Aorta (tissue), 5 donors: ENCODE measurements at places on chromosomes 5 and 9. TPM values are rescaled to one million over a fixed set of nuclear protein-coding genes. Genes with fewer than 3 reads are reported as not detected.

GRCh38 chr5:173981185-173981761, 7.7 kb upstream of the C5orf47 start:
- H3K4me3 ChIP-seq: no peak overlapping the region
- H3K36me3 ChIP-seq: no peaks in the 10 kb centered on the region
- H3K27ac ChIP-seq: no peak overlapping the region
- DNase-seq: no peak
- no peaks in the 10 kb centered on the region for H3K27me3 ChIP-seq

DNA sequence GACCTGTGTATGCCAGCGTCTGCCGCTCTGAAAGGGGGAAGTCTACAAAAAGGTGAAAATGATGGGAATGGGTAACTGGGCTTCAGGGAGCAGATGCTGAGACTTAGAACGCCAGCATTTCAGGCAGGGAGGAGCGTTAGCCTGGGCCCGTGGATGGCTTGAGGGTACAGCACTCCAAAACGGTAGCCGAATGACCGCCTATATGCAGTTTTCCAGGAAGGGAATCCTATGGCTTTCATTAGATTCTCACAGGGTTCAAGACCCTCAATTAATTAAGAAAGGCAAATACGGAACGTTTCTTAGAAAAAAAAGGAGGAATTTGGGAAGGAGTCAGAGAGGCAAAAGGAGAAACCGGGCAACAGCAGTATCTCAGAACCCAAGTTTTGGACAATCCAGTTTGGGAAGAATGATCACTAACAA, 639 bp downstream of the AMACR start:
- H3K27ac ChIP-seq: peak overlapping the region; percentile 84
- peaks cover 4% of the 10 kb centered on the region for H3K4me1 ChIP-seq

GRCh38 chr9:3830291-3830690, 304.5 kb upstream of the RFX3 start:
- H3K27ac ChIP-seq: no peak overlapping the region
- no peak for DNase-seq
- H3K27me3 ChIP-seq: no peaks in the 10 kb centered on the region
- no peak overlapping the region for H3K4me3 ChIP-seq
- no peaks in the 10 kb centered on the region for H3K4me1 ChIP-seq
- peaks cover 1% of the 10 kb centered on the region for H3K36me3 ChIP-seq

GRCh38 chr5:59439303-59439702, 454.2 kb downstream of the PDE4D start:
- no peak overlapping the region for H3K27ac ChIP-seq
- no peaks in the 10 kb centered on the region for H3K36me3 ChIP-seq
- no peak for DNase-seq
- H3K27me3 ChIP-seq: no peaks in the 10 kb centered on the region

DNA sequence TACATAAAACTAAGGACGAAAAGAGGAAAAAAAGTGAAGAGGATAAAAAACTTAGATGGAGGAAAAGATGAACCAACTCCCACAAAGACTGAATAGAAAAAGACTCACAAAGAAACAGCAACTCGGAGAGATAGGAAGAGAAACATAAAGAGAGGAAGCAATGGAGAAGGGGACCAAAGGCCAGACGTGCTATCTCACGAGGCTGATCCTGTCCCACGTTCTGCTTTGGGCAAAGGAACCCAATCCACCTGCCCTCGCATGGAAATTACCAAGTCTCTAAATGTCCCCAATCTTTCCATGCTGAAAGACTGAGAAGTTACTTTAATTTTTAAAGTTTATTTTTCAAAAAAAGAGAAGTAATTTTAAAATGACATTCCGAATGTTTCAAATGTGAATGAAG, 36.6 kb downstream of the TMEM245 start:
- no peaks in the 10 kb centered on the region for H3K27me3 ChIP-seq
- H3K36me3 ChIP-seq: peaks cover 2% of the 10 kb centered on the region
- no peak overlapping the region for H3K4me3 ChIP-seq
- DNase-seq: no peak
- no peaks in the 10 kb centered on the region for H3K4me1 ChIP-seq
- H3K27ac ChIP-seq: no peak overlapping the region

- H3K4me1 ChIP-seq: no peaks in the 10 kb centered on the region
- peaks cover 13% of the 10 kb centered on the region for H3K36me3 ChIP-seq
- DNase-seq: no peak
- no peak overlapping the region for H3K27ac ChIP-seq
- H3K27me3 ChIP-seq: no peaks in the 10 kb centered on the region
Measured at GRCh38 chr9:131454028-131454427, 48.7 kb upstream of the POMT1 start.

GRCh38 chr5:44321144-44321725, 68.0 kb downstream of the FGF10 start:
- no peak overlapping the region for H3K4me3 ChIP-seq
- H3K36me3 ChIP-seq: no peaks in the 10 kb centered on the region
- no peak overlapping the region for H3K27ac ChIP-seq
- no peaks in the 10 kb centered on the region for H3K27me3 ChIP-seq
- H3K4me1 ChIP-seq: no peaks in the 10 kb centered on the region

DNA sequence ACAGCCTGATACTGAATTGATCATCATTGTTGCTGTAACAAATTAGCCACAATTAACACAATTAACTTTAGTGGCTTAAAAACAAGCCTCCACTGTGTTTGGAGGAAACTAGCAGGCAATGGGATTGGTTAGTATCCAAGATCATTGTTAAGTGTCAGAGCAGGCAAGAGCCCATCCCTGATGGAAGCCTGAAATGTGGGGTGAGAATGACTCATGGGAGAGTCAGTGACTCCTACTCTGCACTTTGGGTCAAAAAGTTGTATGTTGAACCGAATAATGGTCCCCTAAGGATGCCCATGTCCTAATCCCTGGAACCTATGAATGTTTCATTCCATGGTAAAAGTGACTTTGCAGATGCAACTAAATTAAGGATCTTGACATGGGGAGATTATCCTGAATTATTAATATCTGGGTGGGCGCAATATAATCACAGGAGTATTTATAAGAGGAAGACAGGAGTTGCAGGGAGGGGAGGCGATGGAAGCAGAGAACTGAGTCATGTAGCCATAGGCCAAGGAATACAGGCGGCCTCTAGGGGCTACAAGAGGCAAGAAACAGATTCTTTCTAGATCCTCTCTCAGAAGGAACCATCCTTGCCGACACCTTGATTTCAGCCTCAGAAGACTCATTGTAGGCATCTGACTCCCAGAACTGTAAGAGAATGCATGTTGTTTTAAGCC, 28.8 kb downstream of the ALG2 start:
- no peaks in the 10 kb centered on the region for H3K4me1 ChIP-seq
- H3K27ac ChIP-seq: no peak overlapping the region
- no peak overlapping the region for H3K4me3 ChIP-seq
- H3K27me3 ChIP-seq: no peaks in the 10 kb centered on the region

DNA sequence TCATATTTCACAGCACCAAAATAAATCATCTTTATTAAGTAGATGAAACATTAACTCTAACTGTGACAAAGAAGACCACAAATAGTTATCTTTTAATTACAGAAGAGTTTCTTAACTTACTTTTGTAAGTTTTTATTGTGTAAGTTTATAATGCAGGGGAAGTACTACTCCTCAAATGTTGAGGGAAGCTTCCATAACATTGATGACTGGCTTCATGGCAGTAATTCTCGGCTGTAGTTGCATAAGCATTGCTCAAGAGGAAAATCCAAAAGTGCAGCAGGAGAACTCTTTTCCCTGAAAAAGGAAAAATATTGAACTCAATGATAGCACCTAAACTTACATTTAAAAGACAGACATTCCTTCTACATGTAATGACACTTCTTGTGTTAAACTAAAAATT, 4.6 kb downstream of the TSLP start:
- no peak for DNase-seq
- H3K36me3 ChIP-seq: no peaks in the 10 kb centered on the region
- no peak overlapping the region for H3K4me3 ChIP-seq

DNA sequence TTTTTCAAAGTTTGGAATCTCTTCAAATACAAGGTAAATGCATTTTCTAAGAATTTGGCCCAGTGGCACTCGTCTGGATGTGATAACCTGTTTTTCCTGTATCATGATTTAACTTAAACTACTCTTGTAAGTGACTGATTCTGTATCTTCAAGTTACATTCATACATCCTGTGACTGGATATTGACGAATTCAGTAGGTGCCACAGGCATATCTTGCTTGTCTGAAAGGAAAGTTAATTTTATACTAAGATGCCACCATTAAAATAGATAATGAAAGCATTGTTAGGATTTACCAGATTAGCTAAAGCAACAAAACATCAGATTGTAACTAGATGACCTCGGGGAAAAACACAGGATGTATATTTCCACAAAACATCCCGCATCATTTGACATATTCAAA, 175.3 kb upstream of the ZNF608 start:
- no peaks in the 10 kb centered on the region for H3K36me3 ChIP-seq
- no peak for DNase-seq
- peaks cover 3% of the 10 kb centered on the region for H3K4me1 ChIP-seq
- H3K27ac ChIP-seq: no peak overlapping the region

- no peaks in the 10 kb centered on the region for H3K36me3 ChIP-seq
- H3K4me1 ChIP-seq: no peaks in the 10 kb centered on the region
- no peak overlapping the region for H3K4me3 ChIP-seq
Measured at GRCh38 chr5:178423431-178423830, 166.8 kb downstream of the COL23A1 start.

DNA sequence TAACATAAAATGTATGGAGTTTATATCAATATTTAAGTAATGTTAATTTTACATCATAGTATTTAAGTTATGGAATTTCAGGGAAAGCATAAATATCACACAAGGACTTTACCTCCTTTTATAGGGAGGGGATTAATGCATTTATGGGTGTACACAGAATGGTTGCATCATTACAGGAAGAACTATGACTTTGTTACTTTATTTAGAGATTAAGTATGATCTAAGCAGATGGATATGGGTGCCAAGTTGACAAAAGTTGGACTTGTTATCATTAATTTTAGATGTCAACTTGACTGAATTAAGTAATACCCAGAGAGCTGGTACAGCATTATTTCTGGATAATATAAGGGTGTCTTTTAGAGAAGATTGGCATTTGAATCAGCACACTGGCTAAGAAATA, 160.5 kb upstream of the CDH10 start:
- no peak overlapping the region for H3K4me3 ChIP-seq
- H3K4me1 ChIP-seq: no peaks in the 10 kb centered on the region
- DNase-seq: no peak

GRCh38 chr9:71854811-71855210, 56.2 kb downstream of the ABHD17B start:
- H3K4me1 ChIP-seq: no peaks in the 10 kb centered on the region
- H3K27me3 ChIP-seq: no peaks in the 10 kb centered on the region
- no peaks in the 10 kb centered on the region for H3K36me3 ChIP-seq
- DNase-seq: no peak
- H3K27ac ChIP-seq: no peak overlapping the region

DNA sequence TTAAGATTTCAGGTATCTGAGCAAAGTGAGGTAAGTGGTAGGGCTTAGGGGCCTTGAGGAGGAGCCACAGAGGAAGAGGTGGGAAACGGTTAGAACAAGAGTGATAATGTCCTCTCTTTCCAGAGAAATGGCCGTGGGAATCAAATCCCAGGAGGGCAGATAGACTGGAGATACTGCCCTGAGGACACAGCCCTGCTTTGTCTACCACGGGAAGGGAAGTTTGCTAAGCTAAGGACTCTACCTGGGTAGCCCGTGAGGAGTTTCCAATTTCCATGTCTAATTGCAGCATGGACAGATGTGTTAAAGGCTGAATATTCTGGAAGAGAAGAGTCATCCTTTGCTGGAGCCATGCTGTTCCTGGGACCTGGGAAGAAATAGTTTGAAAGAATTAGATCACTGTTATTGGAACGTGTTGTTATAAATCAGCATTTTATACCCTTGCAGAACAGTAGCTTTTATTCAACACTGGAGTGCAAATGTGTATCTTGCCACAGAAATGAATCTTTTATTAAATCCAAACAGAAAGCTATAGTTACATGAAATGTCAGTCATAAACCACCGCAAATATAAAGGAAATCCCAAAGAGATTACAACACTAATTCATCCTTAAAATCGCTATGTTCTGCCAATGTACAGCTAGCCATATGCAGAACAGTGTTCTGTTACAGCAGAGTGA, 133.2 kb upstream of the LHFPL2 start:
- no peaks in the 10 kb centered on the region for H3K27me3 ChIP-seq
- no peak for DNase-seq
- H3K4me1 ChIP-seq: no peaks in the 10 kb centered on the region
- no peak overlapping the region for H3K4me3 ChIP-seq

- H3K4me1 ChIP-seq: peaks cover 38% of the 10 kb centered on the region
- H3K36me3 ChIP-seq: no peaks in the 10 kb centered on the region
- H3K4me3 ChIP-seq: no peak overlapping the region
Measured at GRCh38 chr9:35522187-35522586, 32.3 kb downstream of the RUSC2 start.

- peak; percentile 35 for DNase-seq
- no peak overlapping the region for H3K27ac ChIP-seq
- H3K36me3 ChIP-seq: no peaks in the 10 kb centered on the region
Measured at GRCh38 chr5:180119031-180119902, 47.7 kb upstream of the RNF130 start.

- H3K36me3 ChIP-seq: peaks cover 3% of the 10 kb centered on the region
- no peaks in the 10 kb centered on the region for H3K4me1 ChIP-seq
- no peak overlapping the region for H3K27ac ChIP-seq
- H3K27me3 ChIP-seq: no peaks in the 10 kb centered on the region
Measured at GRCh38 chr9:93129286-93129685, 4.8 kb downstream of the NINJ1 start.

DNA sequence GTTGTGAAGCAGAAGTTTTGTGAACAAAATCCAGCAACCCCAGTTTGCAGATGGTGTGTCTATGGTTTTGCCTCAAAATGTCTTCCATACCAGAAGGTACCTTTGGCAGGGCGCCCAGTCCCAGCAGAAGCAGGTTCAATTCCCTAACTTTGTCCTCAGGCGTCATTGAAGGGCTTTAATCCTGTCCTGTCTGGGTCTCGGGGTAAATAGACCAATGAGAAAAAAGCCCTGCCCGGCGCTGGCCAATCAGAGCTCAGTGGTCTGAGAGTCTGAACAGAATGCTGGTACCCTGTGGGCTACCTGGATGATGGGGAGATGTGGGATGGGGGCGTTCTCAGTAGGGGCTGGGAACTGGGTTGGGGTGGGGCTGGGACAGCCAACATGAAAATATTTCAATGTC, 6.2 kb upstream of the ST6GALNAC4 start:
- H3K36me3 ChIP-seq: no peaks in the 10 kb centered on the region
- no peak overlapping the region for H3K4me3 ChIP-seq

DNA sequence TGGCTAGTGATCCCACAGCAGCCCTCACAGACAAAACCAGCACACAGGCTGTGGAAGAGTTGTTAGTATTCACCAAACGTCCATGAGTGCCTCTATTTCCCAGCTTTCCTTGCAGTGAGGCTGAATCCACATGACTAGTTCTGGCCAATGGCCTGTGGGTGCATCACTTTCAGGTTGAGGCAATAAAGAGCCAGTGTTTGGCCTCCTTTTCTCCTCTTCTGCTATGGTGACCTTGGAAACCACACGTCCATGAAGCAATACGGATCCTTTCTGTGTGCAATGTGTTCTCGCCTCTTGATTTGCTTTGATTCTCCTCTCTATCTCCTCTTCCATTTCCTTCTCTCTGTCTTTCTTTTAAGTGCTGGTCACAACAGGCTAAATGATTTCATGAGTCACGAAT, 23.4 kb upstream of the CLK4 start:
- H3K4me1 ChIP-seq: no peaks in the 10 kb centered on the region
- no peaks in the 10 kb centered on the region for H3K27me3 ChIP-seq
- H3K36me3 ChIP-seq: no peaks in the 10 kb centered on the region
- no peak for DNase-seq
- H3K27ac ChIP-seq: no peak overlapping the region
- no peak overlapping the region for H3K4me3 ChIP-seq

Gene SLIT3
- 108 TPM for total RNA-seq

Gene WHRN
- total RNA-seq: 4.0 TPM

Gene LIFR
- 69.6 TPM for total RNA-seq

Gene ACTL7A
- not detected for total RNA-seq

Gene TLE1
- 31.0 TPM for total RNA-seq

Gene LYRM7
- total RNA-seq: 7.1 TPM

Gene SLC6A3
- total RNA-seq: 0.23 TPM

Gene GHR
- 10.9 TPM for total RNA-seq
